ENCODE measurements at places on chromosomes 1 and 21. TPM values are rescaled to one million over a fixed set of nuclear protein-coding genes. Genes with fewer than 3 reads are reported as not detected.

The SLAMF6 gene
- total RNA-seq: 32.0 TPM

DNA sequence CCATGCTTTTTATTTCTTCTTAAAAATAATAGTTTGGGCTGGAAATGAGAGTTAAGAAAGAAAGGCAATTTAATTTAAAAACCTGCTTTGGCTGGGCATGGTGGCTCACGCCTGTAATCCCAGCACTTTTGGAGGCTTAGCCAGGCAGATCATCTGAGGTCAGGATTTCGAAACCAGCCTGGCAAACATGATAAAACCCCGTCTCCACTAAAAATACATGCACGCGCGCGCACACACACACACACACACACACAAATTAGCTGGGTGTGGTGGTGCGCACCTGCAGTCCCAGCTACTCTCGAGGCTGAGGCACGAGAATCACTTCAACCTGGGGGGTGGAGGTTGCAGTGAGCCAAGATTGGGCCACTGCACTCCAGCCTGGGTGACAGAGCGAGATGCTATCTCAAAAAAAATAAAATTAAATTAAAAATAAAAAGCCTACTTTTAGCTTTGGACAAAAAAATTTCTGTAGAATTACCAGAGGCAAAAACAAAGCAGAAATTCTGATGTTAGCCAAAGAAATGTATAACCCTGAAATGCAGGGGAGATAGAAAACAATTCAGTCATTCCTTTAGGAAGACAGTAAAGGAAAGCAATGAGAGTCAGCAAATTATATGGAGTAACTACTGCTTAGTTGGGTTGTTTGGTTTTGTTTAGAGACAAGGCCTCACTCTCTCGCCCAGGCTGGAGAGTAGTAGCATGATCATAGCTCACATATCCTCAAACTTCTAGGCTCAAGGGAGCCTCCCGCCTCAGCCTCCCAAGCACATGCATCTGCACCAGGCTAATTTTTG is 15.7 kb upstream of the IPP start:
- DNase-seq: no peak

DNA sequence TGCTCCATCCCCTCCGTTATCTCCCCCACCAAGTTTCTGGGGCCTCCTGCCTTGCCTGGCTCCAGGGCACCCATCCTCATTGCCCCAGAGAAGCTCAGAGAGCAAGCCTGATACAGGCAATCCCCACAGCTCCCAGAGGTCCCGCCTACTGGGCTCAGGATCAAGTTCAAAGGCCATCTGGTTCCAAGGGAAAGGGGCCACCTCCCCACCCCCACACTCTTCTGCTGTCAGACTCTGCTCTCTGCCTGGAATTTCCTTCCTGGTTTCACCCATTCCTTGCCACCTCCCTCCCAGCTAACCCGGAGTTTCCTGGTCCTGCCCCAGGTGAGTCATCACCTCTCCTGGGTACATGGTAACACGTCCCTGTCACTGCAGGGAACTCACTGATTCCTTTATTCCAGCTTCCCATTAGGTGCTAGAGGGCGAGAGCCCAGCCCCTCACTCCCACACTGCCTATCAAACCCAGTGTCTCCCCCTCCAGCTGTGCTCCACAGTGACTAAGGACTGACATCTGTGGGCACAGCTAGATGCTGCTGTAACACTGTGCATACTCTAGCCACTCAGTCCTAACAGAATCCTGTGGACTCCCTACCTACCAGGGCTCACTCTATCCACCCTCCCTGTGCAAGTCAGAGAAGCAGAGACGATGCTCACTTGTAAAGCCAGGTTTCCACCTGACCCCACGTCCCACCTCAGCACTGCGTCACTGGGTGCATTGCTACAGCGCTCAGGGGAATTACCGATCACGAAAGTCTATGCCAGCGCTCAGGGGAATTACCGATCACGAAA is 21.8 kb downstream of the RSPH1 start:
- peak; percentile 11 for DNase-seq

GRCh38 chr1:7389201-7389905 is 381.7 kb upstream of the VAMP3 start:
- DNase-seq: peak; percentile 5

- DNase-seq: no peak
Observed at GRCh38 chr1:59164371-59164770, 132.5 kb upstream of the FGGY start.

DNA sequence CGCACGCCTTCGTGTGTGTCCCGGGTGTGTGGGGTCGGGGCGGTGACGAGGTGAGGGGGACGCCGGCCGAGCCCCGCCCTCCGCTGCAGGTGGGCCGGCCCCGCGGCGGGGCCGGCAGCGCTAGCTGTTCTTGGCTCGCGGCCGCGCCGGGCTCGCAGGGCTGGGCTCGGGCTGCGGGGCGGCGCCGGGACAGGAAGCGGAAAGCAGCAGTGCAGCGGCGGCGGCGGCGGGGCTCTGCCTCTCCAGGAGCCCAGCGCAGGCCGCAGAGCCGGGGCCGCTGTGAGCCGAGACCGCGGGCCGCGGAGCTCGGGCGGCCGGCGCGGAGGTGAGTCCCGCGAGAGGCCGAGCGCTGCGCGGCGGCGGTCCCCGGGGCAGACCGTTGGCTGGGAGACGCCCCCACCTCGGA is at the start of gene VANGL1:
VANGL1 (plus strand) TSS at position 209 of the 406 bp plus-strand sequence. CDS start 9,444 bp downstream, outside the sequence.
- peak; percentile 77 for DNase-seq

DNA sequence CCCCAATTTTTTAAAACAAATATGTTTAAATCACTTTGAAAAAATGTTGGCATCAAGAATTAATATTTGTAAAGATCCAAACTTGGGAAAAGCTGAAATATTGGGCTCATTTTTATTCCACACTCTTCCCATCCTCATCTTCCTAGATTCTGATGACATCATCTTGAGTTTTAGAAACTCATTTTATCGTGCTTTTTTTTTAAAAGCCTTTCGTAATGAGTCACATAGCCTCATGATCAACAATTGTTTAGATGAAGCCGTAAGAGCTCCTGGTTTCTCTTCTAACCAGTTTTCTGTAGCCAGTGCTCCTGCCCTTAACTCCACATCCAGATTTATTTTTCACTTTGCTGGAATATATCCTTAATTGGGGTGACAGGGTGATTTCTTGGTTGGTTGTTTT is 78.6 kb downstream of the POFUT2 start:
- DNase-seq: no peak

- no peak for DNase-seq
Observed at GRCh38 chr1:211816586-211816985, 14.0 kb downstream of the LPGAT1 start.

GRCh38 chr1:210347112-210347511 is 18.4 kb downstream of the HHAT start:
- DNase-seq: no peak
